ENCODE measurements at places on chromosomes 2 and 18. TPM values are rescaled to one million over a fixed set of nuclear protein-coding genes. Genes with fewer than 3 reads are reported as not detected.

GRCh38 chr2:219118504-219118903 lies 42.1 kb downstream of the NHEJ1 start:
- no peak for DNase-seq

Gene FSHR
- total RNA-seq = not detected

Gene CNTNAP5
- total RNA-seq = not detected

Gene THSD7B
- total RNA-seq = not detected

Gene B3GNT7
- total RNA-seq = 0.20 TPM
